Activated CD4-positive, CD25-positive, alpha-beta regulatory T cell treated with anti-CD3 and anti-CD28 coated beads, Interleukin-2, amount 50 U/mL, for 24 hours (primary cell): ENCODE measurements at places on chromosomes 2 and 18.

- no peak for ATAC-seq
Measured at GRCh38 chr2:191894681-191895147, 47.8 kb upstream of the CAVIN2 start.

GRCh38 chr18:59386909-59387686 lies 28.0 kb upstream of the LMAN1 start:
- ATAC-seq = no peak

GRCh38 chr2:111965062-111965461 lies 66.7 kb downstream of the MERTK start:
- ATAC-seq = no peak

- ATAC-seq = no peak
Measured at GRCh38 chr2:58512878-58513277, 271.8 kb upstream of the FANCL start.

DNA sequence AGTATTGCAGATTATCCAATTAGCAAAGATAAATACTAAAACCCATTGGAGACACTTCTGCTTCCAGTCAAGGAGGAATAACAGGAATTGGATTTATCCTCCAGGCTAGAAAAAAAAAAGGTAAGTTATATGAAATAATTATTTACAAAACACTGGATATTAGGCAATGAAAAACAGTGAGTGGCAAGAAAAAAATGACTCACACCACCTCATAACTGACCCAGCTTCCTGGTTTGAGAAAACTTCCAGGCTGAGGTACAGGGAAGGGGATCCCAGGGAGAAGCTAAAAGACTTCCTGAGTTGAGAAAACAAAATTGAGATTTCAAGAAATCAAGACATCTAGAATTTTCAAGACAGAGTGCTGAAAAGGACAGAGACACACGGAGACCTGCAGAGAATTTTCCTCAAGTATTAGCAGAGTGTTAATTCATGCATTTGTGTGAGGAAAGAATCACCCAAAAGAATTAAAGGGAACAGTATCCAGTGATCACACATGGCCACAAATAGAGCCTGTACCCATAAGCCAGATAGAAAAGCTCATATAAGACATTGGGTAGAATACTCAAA lies 17.4 kb downstream of the SRD5A2 start:
- no peak for ATAC-seq

DNA sequence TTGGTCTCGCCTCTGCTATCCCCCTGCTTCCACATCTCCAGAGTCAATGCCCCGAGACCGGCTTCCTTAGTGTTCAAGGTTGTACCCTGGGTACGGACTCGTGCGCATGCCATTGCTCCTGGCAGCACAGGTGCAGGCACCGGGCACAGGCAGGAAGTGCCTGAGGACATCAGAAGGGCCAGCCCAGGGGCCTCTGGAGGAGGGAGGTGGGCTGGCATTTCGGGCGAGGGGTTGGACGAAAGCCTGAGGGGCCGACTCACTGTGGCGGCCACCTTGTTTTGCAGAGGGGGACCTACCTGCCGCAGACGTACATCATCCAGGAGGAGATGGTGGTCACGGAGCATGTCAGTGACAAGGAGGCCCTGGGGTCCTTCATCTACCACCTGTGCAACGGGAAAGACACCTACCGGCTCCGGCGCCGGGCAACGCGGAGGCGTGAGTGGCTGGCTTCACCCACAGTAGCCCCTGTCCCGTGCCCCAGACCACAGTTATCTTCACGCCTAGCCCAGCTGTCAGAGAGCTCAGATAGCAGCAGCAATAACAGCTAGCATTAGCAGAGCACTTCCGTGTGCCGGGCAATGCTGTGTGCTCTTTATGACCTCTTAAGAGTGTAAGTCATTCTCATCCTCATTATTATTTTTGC lies 12.5 kb downstream of the ITM2C start:
- ATAC-seq = no peak

GRCh38 chr2:226837334-226837733 lies 1.5 kb downstream of the RHBDD1 start:
- no peak for ATAC-seq

DNA sequence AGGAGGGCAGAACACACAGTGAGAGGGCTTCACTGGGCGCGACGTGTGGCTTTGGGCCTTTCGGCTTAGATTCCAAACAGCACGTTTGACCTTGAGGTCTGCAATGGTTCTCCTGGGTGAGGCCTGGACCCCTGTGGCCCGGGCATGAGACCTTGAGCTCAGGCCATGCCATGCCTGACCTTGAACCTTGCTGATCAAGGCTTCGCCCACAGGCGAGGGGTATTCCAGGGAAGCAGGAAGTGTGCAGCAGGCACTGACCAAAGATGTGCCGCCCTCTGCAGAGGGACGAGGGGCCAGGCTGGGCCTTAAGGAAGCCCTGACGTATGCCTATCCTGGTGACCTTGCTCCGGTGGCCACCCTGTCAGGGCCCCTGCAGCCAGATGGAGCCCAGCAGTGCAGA lies 178.3 kb upstream of the HDAC4 start:
- ATAC-seq = no peak

- ATAC-seq = no peak
Measured at GRCh38 chr2:17148407-17149145, 369.7 kb downstream of the RAD51AP2 start.

GRCh38 chr2:176533505-176534193 lies 264.4 kb downstream of the MTX2 start:
- no peak for ATAC-seq

- no peak for ATAC-seq
Measured at GRCh38 chr2:73937103-73937885, 10.6 kb downstream of the DGUOK start.

- ATAC-seq = no peak
Measured at GRCh38 chr2:100460904-100461530, 9.3 kb upstream of the NMS start.

DNA sequence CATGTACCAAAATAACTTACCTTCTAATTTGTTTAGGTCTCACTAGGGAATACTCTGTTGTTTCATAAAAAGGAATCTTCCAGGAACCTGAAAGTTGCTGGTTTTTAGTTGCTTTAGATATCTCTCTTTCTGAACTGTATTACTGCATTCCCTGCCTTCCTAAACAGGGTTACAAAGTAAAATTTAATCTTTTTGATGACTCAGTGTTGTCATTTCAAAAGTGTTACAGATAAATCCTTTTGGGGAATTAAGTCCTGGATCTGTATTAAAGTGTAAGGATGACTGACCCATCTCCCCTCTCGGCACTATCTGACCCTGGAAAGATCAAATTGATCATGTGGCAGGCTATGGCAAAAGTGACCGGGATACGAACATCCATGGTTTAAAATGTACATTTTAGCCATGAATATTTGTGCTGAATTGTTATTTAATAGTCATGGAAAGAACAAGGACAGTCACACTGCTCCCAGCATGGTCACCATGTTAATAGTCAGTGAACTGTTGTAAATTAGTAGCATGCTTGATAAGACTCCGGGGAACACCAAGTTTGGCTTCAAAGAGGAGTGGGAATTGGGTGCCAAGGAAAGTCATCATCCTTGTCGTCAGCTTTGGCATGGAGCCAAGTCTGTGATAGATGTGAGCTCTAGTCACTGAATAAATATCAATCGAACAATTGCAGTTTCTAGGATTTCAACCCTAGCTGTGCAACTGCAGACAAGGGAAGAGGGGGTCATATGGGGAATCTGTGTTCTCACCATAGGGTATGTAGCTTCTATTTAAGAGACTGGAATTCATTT lies 4.2 kb downstream of the PLEKHA3 start:
- no peak for ATAC-seq

DNA sequence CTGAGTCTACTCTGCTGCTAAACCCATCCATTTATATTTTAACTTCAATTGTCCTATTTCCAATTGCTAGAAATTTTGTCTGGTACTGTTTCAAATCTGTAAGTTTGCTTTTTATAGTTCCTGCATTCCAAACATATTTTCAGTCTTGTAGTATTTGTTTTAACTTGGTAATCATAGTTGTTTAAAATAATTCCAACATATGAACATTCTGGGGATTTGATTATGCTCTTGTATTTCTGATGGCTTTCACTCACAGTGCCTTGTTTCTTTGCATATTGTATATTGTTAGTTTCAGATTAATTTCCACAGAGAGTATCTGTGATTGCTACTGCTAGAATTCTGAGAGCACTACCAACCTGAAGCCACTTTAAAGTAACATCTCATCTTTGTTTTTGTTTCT lies 202.4 kb downstream of the ETAA1 start:
- ATAC-seq = no peak

- peak; percentile 86 for ATAC-seq
Measured at GRCh38 chr2:207529330-207530159, at the start of gene CREB1. CREB1 (plus strand) TSS chr2:207529962; CDS start chr2:207555636, 25,674 bp downstream.

- no peak for ATAC-seq
Measured at GRCh38 chr2:34578641-34579040, 979.5 kb upstream of the FAM98A start.
